AG09319 (cell line): ENCODE measurements at places on chromosomes 12 and 14.

DNA sequence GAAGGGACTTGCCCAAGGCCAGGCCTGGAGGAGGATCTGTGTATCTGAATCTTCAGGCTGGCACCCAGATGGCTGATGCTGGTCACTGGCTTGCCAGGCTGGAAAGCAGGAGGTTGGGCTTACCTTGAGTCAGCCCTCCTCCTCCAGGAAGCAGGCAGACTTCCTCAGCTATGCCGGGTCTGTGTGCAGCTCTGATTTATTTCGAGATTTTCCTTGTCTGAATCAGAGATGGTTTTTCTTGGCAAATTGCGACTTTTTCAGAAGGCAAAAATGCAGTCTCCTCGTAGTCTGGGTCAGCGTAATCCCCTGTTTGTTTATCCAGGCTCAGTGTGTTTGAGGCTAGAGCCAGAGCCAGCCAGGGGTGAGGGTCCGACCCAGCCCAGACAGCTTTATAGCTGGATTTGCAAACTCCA lies 48.9 kb downstream of the SMOC1 start:
- DNase-seq: no peak

GRCh38 chr12:57823131-57823907 lies 4.8 kb upstream of the AVIL start:
- DNase-seq: no peak

DNA sequence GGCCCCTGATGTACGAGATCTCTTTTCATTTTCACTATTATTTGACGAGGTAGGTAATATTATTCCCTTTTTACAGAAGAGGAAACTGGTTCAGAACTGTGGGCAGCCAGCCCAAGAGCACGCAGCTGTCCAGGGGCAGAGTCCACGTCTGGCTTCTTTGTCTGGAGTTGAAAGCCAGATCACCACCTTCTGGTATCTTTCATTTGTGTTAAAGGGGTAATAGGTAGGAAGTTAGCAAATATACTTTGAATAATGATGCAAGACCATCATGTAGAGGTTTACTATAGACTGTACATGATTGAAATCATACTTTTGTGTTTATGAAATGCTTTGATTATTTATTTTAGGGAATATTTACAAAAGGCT lies 144.1 kb upstream of the AMIGO2 start:
- DNase-seq: no peak

DNA sequence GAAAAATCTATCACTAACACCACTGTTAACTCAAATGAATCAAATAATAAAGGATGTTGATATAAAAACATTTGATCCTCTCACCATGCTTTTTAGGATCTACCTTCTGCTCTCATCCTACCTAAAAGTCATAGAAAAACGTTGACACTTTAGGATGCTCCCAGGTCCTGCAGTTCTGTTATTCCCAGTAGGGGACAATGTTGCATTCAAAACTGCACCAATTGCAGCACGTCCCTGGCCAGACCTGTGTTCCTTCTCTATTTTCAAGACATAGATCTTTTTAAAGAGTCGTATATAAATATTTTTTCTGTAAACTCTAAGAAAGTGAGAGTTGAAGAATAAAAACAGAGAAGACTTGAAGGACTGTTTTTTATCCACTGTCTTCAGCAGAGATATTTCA lies 8.8 kb downstream of the AICDA start:
- DNase-seq: no peak

- DNase-seq: no peak
These were observed at the start of gene ACOT4 for GRCh38 chr14:73591690-73592449. ACOT4 (plus strand) TSS chr14:73591873; CDS start chr14:73591960, 87 bp downstream.

GRCh38 chr12:50662116-50662510 lies 101.8 kb upstream of the ATF1 start:
- DNase-seq: no peak

- DNase-seq: no peak
These were observed 815 bp downstream of the NID2 start for GRCh38 chr14:52067873-52068614.

DNA sequence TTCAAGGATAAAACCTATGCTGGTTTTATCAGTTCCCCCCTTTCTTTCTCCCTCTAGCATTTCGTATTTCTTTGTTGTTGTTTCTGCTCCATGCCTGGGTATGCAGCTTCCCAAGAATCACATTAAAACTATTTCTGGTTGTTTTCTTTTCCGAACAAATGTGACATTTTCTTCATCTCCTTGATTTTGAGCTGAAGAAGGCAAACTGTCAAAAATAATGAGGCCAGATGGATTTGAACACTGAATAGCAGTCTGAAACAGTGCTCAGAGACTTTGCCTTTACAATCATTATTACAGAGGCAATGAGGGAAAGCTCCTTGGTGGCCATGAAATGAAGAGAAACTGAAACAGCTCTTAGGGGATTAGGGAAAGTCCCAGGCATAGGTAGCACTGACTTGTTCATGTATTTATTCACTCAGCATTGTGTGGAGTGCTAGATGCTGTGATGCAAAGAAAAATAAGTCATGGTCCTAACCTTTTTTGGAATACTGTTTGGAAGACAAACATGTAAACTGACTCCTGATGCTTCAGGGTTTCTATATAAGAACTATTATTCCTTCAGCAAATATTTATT lies 319.5 kb downstream of the FUT8 start:
- DNase-seq: no peak

- DNase-seq: no peak
These were observed 82.0 kb upstream of the RASSF8 start for GRCh38 chr12:25876383-25877045.

- DNase-seq: no peak
These were observed 239.8 kb downstream of the PRKD1 start for GRCh38 chr14:29687866-29688265.

- no peak for DNase-seq
These were observed 226.2 kb downstream of the NUBPL start for GRCh38 chr14:31787377-31787776.

GRCh38 chr12:1428671-1429070 lies 165.7 kb downstream of the FBXL14 start:
- no peak for DNase-seq

DNA sequence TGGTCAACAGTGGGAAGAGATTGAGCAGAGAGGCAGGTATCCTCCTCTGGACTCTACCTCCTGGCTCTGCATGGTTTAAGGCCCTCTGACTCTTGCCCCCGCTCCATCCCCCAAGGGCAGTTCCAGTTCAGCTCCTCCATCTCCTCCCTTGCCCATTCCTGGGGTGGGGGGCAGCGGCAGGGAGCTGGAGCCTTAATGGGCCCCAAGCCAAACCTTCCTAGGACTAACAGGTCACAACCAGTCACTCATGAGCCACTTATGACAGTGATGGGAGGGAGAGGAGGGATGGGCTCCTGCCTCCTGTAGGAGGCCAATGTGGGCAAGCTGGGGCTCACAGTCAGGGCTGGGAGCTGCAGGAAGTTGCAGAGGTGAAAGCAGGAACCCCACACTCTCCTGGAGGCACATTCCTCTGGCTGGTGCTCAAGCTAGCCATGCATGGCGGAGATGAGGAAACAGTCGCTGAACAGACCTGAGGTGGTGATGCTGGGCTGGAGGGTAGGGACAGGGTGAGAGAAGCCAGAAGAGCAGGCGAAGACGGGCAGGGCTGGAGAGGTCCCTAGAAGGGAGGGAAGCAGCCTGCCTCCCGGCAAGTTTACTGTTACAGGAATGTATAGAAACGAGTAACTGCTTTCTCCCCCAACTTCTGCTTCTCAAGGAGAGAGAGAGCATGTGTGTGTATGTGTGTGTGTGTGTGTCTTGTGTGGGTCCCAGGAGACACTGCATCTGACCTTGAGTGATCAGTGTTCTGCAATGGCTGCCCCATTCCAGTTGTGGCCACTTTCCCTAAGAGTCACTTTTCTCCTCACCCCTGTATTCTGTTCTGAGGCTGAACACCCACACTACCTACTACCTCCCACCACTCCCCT lies 5.0 kb upstream of the RAPGEF3 start:
- no peak for DNase-seq
